Transverse colon (tissue), 4 donors: ENCODE measurements at places on chromosomes 12 and 14.
A peak's percentile ranks its signal among the peaks of the same experiment; 100 is the strongest.

GRCh38 chr14:73743431-73743931, 29.3 kb upstream of the PNMA1 start:
- peak; percentile 75 for DNase-seq

- DNase-seq, result no peak
Measured at GRCh38 chr12:71772735-71773134, 18.1 kb downstream of the RAB21 start.

GRCh38 chr12:24177889-24178288, 228.4 kb upstream of the SOX5 start:
- DNase-seq, result no peak

GRCh38 chr12:10186299-10186698, 7.5 kb downstream of the TMEM52B start:
- DNase-seq, result peak; percentile 39

GRCh38 chr12:42447371-42447786, 121.4 kb downstream of the PPHLN1 start:
- DNase-seq, result no peak

DNA sequence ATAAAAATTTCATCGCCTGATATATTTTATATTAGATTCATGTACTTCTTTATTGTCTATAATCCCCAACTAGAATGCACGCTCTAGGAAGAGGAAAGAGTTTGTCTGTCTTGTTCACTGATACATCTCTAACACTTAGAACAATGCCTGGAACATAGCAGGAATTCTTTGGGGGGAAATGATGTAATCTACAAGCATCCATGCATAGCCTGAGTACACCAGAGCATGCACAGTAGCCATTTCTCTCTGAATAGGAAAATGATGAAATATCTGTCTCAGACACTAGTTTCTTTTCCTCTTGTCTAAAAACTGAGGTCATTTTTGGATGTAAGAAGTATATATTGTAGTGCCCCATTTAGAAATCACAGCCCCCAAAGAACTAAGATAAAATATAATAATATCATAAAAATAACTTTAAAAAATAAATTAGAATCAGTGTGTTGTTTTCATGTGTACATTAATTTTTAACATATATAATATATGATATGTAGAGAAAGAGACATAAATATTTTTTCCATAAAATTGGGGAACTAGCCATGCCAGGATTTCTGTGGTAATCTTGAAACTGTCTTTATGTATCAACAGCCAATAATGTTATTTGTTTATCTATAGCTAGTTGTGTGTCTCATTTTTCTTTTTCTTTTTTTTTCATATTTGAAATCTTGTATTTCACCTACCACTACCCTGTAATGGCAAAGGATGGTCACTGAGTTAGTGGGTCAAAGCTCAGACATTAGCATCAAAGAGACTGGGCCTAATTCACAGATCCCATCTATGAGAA, 155.6 kb upstream of the TMCC3 start:
- no peak for DNase-seq

GRCh38 chr12:104218935-104219334, 3.4 kb downstream of the TXNRD1 start:
- no peak for DNase-seq

DNA sequence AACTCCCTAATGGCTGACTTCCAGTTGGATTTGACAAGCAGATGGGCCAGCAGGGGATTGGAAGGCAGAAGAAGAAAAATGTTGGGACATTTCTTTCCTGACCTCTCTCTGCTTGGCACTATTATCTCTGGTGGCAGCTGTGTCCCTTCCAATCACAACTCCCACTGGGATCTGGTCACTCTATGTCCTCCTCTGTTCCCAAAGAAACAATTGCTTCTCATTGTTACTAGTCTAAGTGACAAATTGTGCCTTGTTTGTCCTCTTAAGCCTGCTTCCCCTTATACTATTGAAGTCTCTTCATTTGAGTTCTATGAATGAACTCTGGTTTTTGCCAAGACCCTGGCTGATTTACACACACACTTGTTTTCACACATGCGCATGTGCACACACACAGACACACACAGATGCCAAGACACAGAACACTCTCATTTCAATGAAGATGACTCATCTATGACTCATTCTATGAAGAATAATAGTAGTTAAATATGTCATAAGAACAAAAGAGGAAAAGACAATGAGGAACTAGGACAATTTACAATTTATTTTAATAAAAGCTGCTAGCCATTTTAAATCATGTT, 83.0 kb upstream of the FAR2 start:
- DNase-seq, result no peak

GRCh38 chr14:104980611-104981531, 2.7 kb upstream of the AHNAK2 start:
- no peak for DNase-seq

- DNase-seq, result no peak
Measured at GRCh38 chr14:96745500-96746051, 51.6 kb upstream of the VRK1 start.

- DNase-seq, result no peak
Measured at GRCh38 chr12:38586789-38587188, 270.2 kb downstream of the ALG10B start.

GRCh38 chr12:108194585-108194984, 65.5 kb downstream of the WSCD2 start:
- DNase-seq, result no peak

- no peak for DNase-seq
Measured at GRCh38 chr12:26416550-26416949, 221.2 kb downstream of the SSPN start.

- no peak for DNase-seq
Measured at GRCh38 chr14:66443785-66444184, 42.4 kb upstream of the CCDC196 start.

DNA sequence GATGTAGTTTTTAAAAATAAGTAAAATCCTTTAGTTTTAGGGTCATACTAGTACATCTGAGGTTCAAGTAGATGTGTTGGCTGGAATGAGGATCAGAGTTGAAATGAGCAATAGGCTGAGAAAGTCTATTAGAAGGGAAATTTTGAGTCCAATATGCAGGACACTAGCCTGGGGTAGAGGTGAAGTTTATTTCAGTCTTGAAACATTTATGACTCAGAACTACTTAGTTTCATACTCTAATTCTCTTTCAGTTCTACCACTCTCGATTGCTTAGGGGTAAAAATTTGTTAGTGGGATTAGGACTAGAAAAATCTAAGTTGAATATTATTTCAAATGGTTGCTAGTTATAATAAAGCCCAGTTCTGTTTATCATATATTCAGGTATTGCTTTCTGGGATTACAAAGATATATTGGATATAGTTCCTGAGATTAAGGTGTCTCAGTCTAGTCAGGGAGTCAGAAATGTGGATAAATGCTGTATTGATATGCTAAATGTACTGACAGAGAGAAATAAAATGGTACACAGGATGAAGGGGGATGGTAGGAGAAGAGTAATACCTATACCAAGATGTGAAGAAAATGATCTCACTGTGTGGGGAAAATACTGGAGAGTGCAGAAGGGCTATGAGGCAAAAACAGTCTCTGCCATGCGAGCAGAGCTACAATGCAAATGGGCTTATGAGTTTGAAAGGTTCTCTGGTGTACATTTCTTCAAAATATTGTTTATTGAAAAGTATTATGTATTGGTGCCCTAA, 395.8 kb upstream of the FBXO33 start:
- no peak for DNase-seq

GRCh38 chr12:123427036-123427769, 9.3 kb downstream of the RILPL2 start:
- DNase-seq, result peak; percentile 37

- DNase-seq, result peak; percentile 67
Measured at GRCh38 chr14:55556929-55557623, 22.9 kb upstream of the KTN1 start.

DNA sequence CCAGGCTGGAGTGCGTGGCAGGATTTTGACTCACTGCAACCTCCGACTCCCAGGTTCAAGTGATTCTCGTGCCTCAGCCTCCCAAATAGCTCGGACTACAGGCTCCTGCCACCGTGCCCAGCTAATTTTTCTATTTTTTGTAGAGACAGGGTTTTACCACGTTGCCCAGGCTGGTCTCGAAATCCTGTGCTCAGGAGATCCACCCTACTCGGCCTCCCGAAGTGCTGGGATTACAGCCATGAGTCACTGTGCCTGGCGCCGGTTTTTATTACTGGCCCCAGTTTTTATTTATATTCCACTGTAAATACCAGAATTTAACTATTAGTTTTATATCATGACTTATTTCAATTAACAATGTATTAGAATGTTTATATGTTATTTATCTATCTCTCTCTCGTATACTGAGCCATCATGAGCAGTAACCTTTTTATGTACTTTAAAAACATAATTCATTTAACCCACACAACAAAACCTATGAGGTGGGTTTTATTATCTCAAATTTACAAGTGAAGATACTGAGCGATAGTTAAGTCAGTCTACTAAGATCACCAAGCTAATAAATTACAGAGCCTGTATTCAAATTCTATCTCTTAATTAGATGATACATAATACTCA, 47.8 kb downstream of the HECTD1 start:
- peak; percentile 22 for DNase-seq

GRCh38 chr12:113201187-113202177, 16.0 kb downstream of the RITA1 start:
- no peak for DNase-seq

- no peak for DNase-seq
Measured at GRCh38 chr12:56804169-56804568, 41.0 kb downstream of the HSD17B6 start.

- DNase-seq, result no peak
Measured at GRCh38 chr12:52515319-52515646, 4.9 kb downstream of the KRT5 start.

DNA sequence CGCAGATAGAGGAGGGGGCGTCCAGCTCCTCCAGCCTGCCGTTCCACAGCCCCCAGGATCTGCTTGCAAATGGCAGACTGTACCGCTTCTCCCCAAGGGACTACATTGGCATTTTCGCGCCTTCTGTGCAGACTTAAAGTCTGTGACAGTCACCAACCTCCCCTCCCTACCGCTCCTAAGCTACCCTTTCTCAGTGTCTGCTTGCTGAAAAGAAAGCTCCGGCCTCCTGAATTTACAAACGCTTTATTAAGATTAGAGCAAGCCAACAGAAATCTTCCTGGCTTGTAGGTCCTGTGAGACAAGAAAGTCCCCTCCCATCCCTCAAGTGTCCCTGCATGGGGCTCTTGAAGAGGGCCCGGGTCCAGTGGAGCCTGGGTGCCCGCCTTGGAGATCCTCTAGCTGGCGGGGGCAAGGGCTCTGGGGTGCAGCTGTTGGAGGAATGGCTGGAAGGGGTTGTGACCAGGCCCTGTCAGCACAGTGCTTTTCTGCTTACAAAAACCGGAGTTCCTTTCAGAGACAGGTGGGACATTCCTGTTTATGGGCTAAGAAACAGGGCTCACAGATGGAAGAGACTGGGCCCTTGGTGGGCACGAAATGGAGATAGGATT, 2.8 kb upstream of the DLK1 start:
- no peak for DNase-seq

DNA sequence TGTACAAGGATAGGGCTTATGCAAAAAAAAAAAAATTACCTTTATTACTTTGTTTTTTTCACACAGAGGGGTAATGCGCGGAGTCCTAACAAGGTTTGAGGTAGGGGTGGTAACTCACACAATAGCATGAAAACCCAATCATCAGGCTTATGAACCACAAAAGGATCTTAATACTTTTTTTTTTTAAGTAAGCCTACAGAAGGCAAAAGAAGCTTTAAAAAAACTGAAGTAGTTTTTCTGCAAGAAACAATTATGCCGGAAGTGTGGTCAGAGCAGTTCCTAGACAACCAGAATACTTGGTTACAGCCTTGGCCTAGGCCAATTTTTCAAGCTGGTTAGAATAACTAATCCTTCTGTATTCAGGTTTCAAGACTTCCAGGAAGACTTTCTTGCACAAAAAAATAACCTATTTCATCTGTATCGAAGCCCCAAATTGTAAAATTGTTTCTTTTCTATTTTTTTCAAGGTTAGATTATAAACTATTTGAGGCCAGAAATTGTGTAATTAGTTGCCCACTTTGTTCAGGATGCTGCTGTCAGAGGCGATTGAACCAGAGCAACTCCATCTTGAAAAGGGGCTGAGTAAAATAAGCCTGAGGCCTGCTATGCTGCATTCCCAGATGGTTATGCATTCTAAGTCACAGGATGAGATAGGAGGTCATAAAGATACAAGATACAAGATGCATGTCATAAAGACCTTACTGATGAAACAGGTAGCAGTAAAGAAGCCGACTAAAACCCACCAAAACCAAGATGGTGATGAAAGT, 1.8 kb upstream of the GNS start:
- no peak for DNase-seq

DNA sequence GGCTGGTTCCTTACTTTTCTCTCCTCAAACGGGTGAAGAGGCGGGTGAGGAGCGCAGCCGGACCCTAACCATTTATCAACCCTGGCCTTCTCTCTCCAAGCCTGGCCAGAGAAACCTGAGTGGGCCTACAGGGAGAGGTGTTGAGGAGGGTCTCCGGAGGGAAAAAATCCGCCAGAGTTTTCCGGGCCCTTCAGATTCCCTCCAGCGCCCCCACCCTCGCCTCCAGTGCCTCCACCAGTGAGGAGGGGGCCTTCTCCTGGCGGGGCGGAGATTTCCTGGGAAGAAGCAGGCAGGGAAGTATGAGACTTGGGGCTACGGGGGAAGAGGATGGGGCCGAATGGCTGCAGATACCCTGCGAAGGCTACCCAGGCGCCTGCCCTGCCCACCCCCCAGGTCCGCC, 1.4 kb upstream of the HOXC5 start:
- DNase-seq, result no peak

DNA sequence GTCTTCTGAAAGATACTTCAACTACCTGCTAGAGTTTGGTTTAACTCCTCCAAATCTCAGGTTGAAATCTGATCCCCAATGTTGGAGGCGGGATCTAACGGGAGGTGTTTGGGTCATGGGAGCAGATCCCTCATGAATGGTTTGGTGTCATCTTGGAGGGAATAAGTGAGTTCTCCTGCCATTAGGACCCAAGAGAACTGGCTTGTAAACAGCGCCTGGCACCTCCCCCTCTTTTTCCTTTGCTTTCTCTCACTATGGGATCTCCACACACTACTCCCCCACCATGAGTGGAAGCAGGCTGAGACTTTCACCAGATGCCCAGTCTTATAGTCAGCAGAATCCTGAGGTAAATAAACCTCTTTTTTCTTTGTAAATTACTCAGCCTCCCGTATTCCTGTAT, 2.5 kb downstream of the CNIH1 start:
- no peak for DNase-seq
